ENCODE measurements at places on chromosomes 6 and 20.

DNA sequence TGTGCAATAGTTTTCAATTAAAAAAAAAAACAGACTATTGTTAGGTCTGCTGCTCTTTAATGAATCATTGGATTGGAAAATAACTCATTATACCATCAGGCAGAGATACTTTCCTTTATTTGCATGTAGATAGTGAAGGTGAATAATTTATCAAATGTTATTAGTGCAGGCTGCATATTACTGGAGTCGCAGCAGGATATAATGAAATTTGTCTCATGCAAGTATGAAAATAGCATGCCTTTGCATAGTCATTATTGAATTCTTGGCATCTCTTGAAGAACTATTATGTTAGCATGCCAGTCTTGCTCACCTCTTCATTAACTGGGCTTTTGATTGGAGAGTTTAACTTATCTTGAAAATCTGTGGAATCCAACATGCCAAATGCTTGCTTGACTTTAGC is 241.7 kb downstream of the CDKAL1 start:
- no peak for DNase-seq

DNA sequence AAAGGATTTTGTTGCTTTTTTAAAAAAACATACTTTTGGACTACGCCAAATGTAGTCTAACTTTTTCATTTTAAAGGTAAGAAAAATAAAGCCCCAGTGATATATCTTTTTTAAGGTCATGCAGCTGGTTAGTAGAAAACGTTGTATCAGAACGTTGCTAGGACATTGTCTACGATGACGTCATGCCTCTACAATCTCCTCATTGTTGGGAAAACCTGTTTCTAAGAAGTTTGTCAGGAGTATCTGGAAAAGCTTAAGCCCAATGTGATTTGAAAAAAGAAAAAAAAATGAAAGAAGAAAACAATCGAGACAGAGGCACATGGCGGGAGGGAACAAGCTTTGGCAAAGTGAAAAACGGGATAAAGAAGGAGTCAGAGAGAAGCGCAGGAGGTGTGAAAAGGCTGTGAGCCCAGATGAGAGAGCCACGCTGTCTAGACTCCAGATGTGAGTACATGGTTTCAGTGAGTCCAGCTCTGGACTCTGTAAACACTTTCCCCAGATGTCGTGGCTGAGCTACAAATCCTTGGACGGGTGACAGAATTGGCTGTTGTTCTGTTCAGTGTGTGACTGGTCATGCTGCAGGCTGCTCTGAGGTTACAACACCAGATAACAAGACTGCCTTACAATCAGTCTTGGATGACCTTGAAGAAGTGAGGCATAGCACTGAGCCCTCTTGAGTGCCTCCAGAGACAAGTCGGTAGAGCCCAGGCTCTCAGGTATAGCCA is 656.7 kb upstream of the ID4 start:
- no peak for DNase-seq

DNA sequence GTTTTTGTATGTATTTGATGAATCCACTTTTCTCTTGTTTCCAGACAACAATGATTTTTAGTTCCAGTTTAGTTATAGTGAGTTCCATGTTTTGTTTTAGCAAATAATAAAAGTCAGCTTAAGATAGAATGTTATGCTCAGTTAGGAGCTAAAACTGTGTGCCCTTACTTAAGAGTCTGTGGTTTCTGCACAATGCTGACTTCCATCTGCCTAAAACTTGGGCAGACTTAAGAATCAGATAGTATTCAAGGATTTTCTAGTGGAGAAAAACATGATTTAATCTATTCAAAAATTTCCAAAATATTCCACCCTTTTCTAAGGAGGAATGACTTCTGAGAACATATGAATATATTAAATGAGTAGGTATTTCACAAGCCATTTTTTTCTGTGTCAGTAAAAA is 32.8 kb downstream of the LAMA4 start:
- no peak for DNase-seq

- no peak for DNase-seq
Measured at GRCh38 chr6:75691012-75691411, 58.0 kb upstream of the MYO6 start.

- no peak for DNase-seq
Measured at GRCh38 chr20:62606551-62607201, 35.6 kb upstream of the SLCO4A1 start.

- DNase-seq = no peak
Measured at GRCh38 chr20:891058-891705, 25.0 kb downstream of the ANGPT4 start.

DNA sequence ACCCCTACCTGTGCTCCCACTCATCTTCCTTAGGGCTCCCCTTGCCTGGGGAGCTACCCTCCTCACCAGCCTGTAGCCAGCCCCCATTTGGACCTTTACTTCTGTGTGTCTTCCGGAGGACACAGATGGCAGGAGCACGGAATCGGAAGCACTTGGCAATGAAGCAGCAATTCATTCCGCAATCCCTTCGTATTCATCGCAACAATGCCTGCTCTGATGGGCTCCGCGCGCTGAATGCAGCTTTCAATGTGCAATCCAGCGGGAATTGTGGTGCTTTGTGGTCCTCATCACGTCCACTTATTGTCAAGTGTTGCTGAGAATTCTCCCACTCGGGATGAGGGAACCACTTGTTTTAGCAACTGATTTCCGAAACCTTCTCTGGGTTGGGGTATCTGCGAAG is 336.0 kb downstream of the DHX35 start:
- DNase-seq = no peak

- no peak for DNase-seq
Measured at GRCh38 chr20:20691477-20692235, 20.8 kb downstream of the RALGAPA2 start.

DNA sequence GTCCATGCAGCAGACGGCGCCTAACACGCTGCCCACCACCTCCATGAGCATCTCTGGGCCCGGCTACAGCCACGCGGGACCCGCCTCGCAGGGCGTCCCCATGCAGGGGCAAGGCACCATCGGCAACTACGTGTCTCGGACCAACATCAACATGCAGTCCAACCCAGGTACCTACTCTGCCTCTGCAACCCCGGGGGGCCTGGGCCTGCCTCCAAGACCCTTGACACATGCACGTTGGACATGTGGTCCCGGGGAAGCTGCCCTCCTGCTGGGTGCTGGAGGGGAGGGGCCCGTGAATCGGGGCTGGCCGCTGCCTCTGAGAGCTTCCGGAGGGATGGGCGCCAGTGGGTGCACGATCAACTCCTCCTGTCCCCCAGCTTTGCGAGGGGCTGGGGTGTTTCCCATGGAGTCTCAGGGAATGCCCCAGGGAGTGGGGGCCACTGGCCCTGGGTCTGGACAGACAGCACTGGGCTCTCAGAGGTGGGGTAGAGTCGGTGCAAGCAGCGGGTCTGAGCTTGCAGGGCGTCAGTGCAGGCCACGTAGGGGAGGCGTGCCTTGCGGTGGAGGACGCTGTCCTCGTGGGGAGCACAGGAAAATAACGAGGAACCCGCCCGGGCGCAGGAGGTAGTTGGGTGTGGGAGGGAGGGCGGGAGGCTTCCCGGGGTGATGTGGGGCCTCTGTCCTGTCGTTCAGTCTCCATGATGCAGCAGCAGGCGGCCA is 19.4 kb downstream of the SS18L1 start:
- no peak for DNase-seq

DNA sequence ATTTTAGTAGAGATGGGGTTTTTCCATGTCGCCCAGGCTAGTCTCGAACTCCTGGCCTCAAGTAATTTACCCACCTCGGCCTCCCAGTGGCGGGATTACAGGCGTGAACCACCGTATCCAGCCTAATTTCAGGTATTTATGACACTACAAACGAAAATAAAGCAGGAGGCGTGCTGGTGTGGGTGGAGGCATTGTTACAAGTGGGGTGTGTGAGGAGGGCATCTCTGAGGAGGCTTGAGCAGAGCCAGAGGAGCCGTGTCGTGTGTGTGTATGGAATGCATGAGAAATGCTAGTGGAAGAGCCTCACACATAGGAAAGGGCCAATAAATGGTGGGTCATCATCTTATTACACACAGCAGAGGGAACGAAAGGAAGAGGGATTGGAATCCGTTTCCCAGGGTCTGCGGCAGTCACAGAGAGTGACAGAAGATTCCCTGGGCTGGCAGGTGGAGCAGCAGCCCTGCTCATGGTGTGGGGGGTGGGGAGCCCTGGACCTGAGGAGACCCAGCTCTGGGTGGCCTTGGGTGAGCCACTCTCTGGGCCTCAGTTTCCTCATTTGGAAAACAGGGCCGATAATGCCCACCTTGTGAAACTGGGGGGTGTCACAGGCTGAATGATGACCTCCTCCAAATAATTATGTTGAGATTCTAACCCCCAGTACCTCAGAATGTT is 17.2 kb upstream of the PEDS1 start:
- DNase-seq = no peak

DNA sequence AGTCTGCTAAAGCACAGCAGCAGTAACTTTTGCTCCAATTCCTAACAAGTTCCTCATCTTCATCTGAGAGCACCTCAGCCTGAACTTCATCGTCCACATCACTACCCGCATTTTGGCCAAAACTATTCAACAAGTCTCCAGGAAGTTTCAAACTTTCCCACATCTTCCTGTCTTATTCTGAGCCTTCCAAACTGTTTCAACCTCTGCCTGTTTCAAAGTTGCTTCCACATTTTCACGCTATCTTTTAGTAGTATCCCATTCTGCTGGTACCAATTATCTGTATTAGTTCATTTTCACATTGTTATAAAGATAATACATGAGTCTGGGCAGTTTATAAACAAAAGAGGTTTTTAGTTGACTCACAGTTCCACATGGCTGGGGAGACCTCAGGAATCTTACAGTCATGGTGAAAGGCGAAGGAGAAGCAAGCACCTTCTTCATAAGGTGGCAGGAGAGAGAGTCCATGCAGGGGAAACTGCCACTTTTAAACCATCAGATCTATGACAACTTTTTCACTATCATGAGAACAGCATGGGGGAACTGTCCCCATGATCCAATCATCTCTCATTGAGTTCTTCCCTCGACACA is 99.4 kb upstream of the GRIK2 start:
- DNase-seq = no peak

DNA sequence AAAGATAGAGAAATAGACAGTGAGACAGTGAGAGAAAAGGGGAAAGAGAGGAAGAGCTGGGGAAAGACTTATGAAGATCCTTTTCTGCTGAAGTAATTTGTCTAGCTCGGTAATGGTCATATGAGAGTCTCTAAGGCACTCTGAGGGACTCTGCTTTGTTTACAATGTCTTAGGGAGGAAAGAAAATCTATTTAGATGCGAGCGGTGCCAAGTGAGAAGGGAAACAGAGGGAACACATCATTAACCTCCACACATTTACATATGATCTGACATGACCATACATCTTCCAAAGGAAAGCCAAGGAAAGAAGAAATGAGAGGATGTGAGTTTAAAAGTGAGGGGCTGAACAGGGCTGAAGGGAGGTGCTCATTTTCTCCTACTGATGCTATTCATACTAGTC is 862.3 kb upstream of the CITED2 start:
- DNase-seq = no peak

- DNase-seq = no peak
Measured at GRCh38 chr20:53447316-53447715, 146.3 kb downstream of the ZNF217 start.

DNA sequence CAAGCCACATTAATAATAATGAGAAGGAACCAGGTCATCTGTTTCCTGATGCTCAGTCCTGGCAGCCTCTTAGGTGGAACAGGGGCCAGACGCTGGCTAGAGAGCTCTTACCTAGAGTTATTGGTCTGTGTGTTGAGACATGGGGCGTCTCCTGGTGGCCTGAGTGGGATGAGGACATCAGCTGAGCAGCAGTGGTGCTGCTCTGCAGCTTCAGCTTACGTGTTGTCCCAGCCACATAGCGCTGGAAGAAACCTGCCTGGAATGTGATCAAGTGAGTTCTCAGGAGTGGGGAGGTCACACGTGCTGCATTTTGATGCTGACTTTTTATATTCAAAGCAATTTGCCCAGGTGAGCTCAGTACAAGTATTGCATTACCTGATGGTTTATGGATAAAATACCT is 355.4 kb downstream of the CDH26 start:
- DNase-seq = no peak

GRCh38 chr6:101294676-101295075 is 98.8 kb upstream of the GRIK2 start:
- DNase-seq = no peak

GRCh38 chr6:118580585-118581419 is 32.7 kb downstream of the PLN start:
- no peak for DNase-seq

DNA sequence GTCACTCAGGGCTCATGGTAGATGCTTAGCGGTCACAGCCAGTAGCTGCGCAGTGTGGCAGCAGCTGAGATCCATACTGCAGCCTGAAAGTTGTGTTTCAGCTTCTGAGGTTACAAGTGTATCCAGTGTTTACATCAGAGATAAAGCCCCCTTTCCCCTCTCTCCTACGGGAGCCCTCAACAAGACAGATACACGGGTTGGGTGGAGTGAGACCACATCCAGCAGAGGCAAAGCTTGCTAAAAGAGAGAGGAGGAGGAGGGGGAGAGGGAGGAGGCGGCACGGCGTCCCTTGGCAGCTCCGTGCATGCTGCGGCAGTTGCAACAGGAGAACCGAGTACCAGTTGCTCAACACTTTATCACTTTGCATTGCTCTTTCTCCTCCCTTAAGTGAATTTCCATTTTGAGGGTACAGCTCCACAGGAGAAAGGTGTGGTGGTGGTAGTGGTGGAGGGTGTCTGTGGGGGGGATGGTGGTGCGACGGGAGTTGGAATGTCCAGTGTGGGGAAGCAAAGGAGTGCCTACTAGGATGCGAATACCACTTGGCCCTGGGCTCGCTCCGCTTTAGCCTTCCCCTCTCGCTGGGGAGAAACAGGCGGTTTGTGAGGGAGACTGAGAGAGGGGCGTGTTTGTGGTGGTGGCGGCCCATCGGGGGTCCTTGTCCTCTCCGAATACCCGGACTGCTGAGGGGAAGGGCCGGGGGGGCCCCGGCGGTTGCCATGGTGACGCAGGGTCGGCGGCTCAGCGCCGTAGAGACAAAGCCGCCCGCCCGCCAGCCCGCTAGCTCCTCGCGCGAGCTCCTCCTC is 405 bp upstream of the RNF182 start:
- DNase-seq = no peak

- no peak for DNase-seq
Measured at GRCh38 chr20:44758247-44759101, 12.8 kb downstream of the KCNK15 start.

DNA sequence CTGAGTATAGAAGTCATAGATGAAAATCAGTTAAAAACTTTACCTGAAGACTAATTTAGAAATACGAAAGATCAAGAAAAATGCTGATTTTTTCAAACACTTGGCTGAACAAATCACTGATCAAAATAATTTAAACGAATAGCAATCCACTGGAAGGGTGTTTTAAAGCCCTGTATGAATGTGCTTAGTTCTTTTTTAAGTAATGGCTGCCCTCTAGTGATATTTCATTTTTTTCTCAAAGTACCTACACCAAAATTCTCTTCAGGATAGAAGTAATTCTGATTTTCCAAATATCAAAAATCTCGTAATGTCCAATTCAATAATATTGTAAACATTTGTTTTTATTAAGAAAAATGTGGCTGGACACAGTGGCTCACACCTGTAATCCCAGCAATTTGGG is 32.5 kb downstream of the AKAP7 start:
- no peak for DNase-seq

- no peak for DNase-seq
Measured at GRCh38 chr6:137743493-137743892, 123.6 kb upstream of the TNFAIP3 start.

DNA sequence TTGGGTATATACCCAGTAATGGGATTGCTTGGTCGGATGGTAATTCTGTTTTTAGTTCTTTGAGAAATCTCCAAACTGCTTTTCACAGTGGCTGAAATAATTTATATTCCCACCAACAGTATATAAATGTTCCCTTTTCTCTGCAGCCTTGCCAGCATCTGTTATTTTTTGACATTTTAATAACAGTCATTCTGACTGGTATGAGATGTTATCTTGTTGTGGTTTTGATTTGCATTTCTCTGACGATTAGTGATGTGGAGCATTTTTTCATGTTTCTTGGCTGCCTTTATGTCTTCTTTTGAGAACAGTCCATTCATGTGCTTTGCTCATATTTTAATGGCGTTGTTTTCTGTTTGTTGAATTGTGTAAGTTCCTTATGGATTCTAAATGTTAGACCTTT is 641.6 kb downstream of the HACE1 start:
- no peak for DNase-seq

Data from activated naive CD4-positive, alpha-beta T cell (primary cell).